ENCODE measurements at places on chromosomes 11 and 22. TPM values are rescaled to one million over a fixed set of nuclear protein-coding genes. Genes with fewer than 3 reads are reported as not detected.

Gene SUSD2
- total RNA-seq, result 0.09 TPM

Gene ST14
- total RNA-seq, result not detected

Gene MPEG1
- not detected for total RNA-seq

Gene RNF169
- 27.6 TPM for total RNA-seq

Gene GLB1L2
- 0.19 TPM for total RNA-seq

Gene KCNK7
- 0.18 TPM for total RNA-seq

Gene TRPM5
- total RNA-seq, result not detected

Gene RPS3
- 4,193 TPM for total RNA-seq

Gene SLCO2B1
- total RNA-seq, result 0.09 TPM

Gene CDHR5
- not detected for total RNA-seq

Gene OR8A1
- total RNA-seq, result not detected

Gene SPTY2D1
- 11.5 TPM for total RNA-seq

Gene INS
- total RNA-seq, result not detected

Gene GPHA2
- not detected for total RNA-seq

Gene ESAM
- 70.7 TPM for total RNA-seq

Gene PLAAT4
- total RNA-seq, result 2.9 TPM

Gene MOV10L1
- 20.4 TPM for total RNA-seq

Gene WNT11
- 0.09 TPM for total RNA-seq

Gene RTN3
- total RNA-seq, result 44.2 TPM

Gene C11orf65
- 0.38 TPM for total RNA-seq

Gene TOP3B
- 27.8 TPM for total RNA-seq

Gene DSCAML1
- total RNA-seq, result not detected
